Articular chondrocyte of knee joint (primary cell): ENCODE measurements at places on chromosomes 11 and 22. TPM values are rescaled to one million over a fixed set of nuclear protein-coding genes. Genes with fewer than 3 reads are reported as not detected.

PNPLA5 gene
- total RNA-seq, result 0.13 TPM in 1 of 2 replicates, not detected in the other

FREY1 gene
- total RNA-seq, result 1.2 and 2.2 TPM in 2 replicates

SLC22A12 gene
- total RNA-seq, result not detected in 2 replicates

RIC3 gene
- total RNA-seq, result 1.2 and 1.6 TPM in 2 replicates

TST gene
- total RNA-seq, result 14.8 and 17.5 TPM in 2 replicates

ARHGAP1 gene
- 78.0 and 90.4 TPM in 2 replicates for total RNA-seq

CYTH4 gene
- total RNA-seq, result not detected in 2 replicates

GP1BB gene
- 1.4 and 2.6 TPM in 2 replicates for total RNA-seq

SERPIND1 gene
- not detected in 2 replicates for total RNA-seq

UPK3A gene
- total RNA-seq, result not detected in 2 replicates

LGR4 gene
- total RNA-seq, result 29.5 and 36.4 TPM in 2 replicates

CHRM4 gene
- 0.22 TPM in 1 of 2 replicates, not detected in the other for total RNA-seq

KCNE3 gene
- total RNA-seq, result 1.2 and 1.7 TPM in 2 replicates

OR10S1 gene
- not detected in 2 replicates for total RNA-seq

VWA5A gene
- 64.4 and 108 TPM in 2 replicates for total RNA-seq

CSNK2A3 gene
- 2.7 and 5.1 TPM in 2 replicates for total RNA-seq

KDM4E gene
- total RNA-seq, result not detected in 2 replicates

GSTT2B gene
- total RNA-seq, result 1.7 and 19.7 TPM in 2 replicates

TRIM6 gene
- total RNA-seq, result 9.4 and 9.7 TPM in 2 replicates

CADM1 gene
- total RNA-seq, result 20.4 and 22.9 TPM in 2 replicates

IGSF9B gene
- total RNA-seq, result 7.1 TPM in 2 replicates

BTG4 gene
- not detected in 2 replicates for total RNA-seq

APOL4 gene
- total RNA-seq, result 0.11 and 0.52 TPM in 2 replicates

TP53AIP1 gene
- under 0.01 TPM in 1 of 2 replicates, not detected in the other for total RNA-seq

DRD4 gene
- total RNA-seq, result not detected in 2 replicates

GAB4 gene
- total RNA-seq, result not detected in 2 replicates

ARL14EP gene
- 51.6 and 74.0 TPM in 2 replicates for total RNA-seq

CDHR5 gene
- not detected in 2 replicates for total RNA-seq

SESN3 gene
- total RNA-seq, result 63.8 and 77.9 TPM in 2 replicates

ISX gene
- total RNA-seq, result not detected in 2 replicates

E2F8 gene
- 0.52 and 1.1 TPM in 2 replicates for total RNA-seq

PLAAT4 gene
- total RNA-seq, result 27.4 and 36.1 TPM in 2 replicates

MPPED2 gene
- 3.4 and 5.4 TPM in 2 replicates for total RNA-seq

KRTAP5-7 gene
- total RNA-seq, result 0.13 and 0.22 TPM in 2 replicates

SIK2 gene
- 24.9 and 29.1 TPM in 2 replicates for total RNA-seq

KLHL35 gene
- total RNA-seq, result 1.8 and 2.7 TPM in 2 replicates

INPP5J gene
- 0.13 TPM in 1 of 2 replicates, not detected in the other for total RNA-seq

FIBIN gene
- 6.0 and 14.3 TPM in 2 replicates for total RNA-seq

SPTBN2 gene
- 0.43 and 0.91 TPM in 2 replicates for total RNA-seq

PANX1 gene
- 28.2 and 30.8 TPM in 2 replicates for total RNA-seq

ART5 gene
- total RNA-seq, result 0.26 and 0.54 TPM in 2 replicates

OVCH2 gene
- not detected in 2 replicates for total RNA-seq

TMEM121B gene
- total RNA-seq, result 0.11 and 0.13 TPM in 2 replicates

GRAMD1B gene
- total RNA-seq, result 7.2 and 7.7 TPM in 2 replicates

FAT3 gene
- total RNA-seq, result 13.9 and 14.6 TPM in 2 replicates

PAMR1 gene
- total RNA-seq, result 11.9 and 33.9 TPM in 2 replicates

KCNQ1OT1 gene
- total RNA-seq, result 6.4 and 8.1 TPM in 2 replicates
